Testis (tissue), 5 donors: ENCODE measurements at places on chromosomes 7 and 10. TPM values are rescaled to one million over a fixed set of nuclear protein-coding genes. Genes with fewer than 3 reads are reported as not detected.
A peak's percentile ranks its signal among the peaks of the same experiment; 100 is the strongest.

DNA sequence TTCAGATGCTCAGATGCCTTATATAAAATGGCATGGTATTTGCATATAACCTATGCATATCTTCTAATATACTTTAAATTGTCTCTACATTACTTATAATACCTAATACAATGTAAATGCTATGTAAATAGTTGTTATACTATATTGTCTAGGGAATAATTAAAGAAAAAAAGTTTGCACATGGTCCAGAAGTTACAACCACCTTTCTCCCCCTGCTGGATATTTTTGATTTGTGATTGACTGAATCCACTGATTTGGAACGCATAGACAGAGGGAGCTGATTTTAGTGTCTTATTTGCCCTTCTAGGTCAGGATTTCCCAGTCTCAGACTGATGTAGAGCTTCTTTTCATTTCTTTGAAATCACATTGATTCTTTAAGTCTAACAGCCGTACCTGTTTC, 31.8 kb downstream of the MDFIC start:
- H3K27me3 ChIP-seq, result no peaks in the 10 kb centered on the region
- no peak overlapping the region for H3K4me3 ChIP-seq
- DNase-seq, result no peak
- H3K36me3 ChIP-seq, result no peaks in the 10 kb centered on the region
- no peak overlapping the region for H3K27ac ChIP-seq
- H3K4me1 ChIP-seq, result no peaks in the 10 kb centered on the region

GRCh38 chr10:133400624-133401424, 6.9 kb downstream of the MTG1 start:
- H3K4me3 ChIP-seq, result no peak overlapping the region
- H3K36me3 ChIP-seq, result no peaks in the 10 kb centered on the region
- DNase-seq, result peak; percentile 71
- peaks cover 22% of the 10 kb centered on the region for H3K4me1 ChIP-seq

- no peaks in the 10 kb centered on the region for H3K27me3 ChIP-seq
- no peak overlapping the region for H3K4me3 ChIP-seq
- DNase-seq, result no peak
- H3K27ac ChIP-seq, result no peak overlapping the region
- no peaks in the 10 kb centered on the region for H3K4me1 ChIP-seq
These were observed 53.7 kb upstream of the ZNF273 start for GRCh38 chr7:64849250-64849923.

THSD7A gene
- total RNA-seq, result 6.8 TPM

GRCh38 chr10:26368463-26368862, 69.7 kb upstream of the APBB1IP start:
- DNase-seq, result no peak
- no peaks in the 10 kb centered on the region for H3K4me1 ChIP-seq
- H3K27me3 ChIP-seq, result no peaks in the 10 kb centered on the region
- H3K36me3 ChIP-seq, result no peaks in the 10 kb centered on the region

DNA sequence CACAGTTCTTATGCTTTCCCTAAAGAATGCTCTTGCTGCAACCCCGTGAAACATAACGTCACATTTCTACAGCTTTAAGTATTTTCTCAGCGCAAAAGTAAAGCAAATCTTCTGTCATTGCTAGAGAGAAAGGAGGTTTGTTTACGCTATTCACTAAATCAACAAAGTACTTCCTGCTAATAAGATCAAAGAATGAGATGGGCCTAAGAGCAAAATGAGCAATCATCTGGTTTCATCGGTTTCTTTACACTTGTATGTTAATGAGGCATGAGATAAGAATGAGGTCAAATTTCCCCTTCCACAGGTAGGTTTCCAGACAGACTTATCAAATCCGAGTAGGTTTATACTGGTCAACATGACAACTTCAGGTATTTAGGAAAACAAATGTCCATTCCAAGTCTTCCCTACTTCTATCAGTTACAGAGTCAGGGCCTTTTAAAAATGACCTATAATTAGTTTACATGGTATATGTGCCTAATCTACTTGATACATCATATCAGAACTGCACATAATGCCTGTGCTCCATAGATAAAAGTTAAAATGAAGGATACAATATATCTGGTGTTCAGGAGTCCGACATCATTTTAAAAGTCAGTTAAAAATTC, 8.4 kb downstream of the USP6NL start:
- no peak overlapping the region for H3K4me3 ChIP-seq
- no peak overlapping the region for H3K27ac ChIP-seq
- no peak for DNase-seq
- no peaks in the 10 kb centered on the region for H3K27me3 ChIP-seq

- H3K4me3 ChIP-seq, result no peak overlapping the region
- no peak for DNase-seq
- no peaks in the 10 kb centered on the region for H3K27me3 ChIP-seq
- no peaks in the 10 kb centered on the region for H3K4me1 ChIP-seq
- H3K27ac ChIP-seq, result no peak overlapping the region
These were observed 6.9 kb downstream of the CYCS start for GRCh38 chr7:25118048-25118753.
